Stimulated activated CD4-positive, alpha-beta T cell treated with anti-CD3 and anti-CD28 coated beads, TNF-alpha, amount 100 ng/mL, for 48 hours (primary cell): ENCODE measurements at places on chromosomes 7 and 10.

DNA sequence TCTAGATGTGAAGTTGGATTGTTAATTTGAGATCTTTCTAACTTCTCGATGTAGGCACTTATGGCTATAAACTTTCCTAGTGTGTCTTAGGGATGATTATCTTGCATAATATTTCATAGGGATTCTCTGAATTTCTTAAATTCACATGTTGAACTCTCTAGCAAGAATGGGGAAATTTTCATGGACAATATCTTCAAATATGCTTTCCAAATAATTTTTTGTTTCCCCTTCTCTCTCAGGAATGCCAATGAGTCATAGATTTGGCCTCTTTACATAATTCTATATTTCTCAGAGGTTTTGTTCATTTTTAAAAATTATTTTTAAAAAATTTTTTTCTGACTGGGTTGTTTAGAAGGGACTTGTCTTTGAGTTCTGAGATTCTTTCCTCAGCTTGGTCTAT is 68.9 kb downstream of the MGAM2 start:
- DNase-seq = no peak

DNA sequence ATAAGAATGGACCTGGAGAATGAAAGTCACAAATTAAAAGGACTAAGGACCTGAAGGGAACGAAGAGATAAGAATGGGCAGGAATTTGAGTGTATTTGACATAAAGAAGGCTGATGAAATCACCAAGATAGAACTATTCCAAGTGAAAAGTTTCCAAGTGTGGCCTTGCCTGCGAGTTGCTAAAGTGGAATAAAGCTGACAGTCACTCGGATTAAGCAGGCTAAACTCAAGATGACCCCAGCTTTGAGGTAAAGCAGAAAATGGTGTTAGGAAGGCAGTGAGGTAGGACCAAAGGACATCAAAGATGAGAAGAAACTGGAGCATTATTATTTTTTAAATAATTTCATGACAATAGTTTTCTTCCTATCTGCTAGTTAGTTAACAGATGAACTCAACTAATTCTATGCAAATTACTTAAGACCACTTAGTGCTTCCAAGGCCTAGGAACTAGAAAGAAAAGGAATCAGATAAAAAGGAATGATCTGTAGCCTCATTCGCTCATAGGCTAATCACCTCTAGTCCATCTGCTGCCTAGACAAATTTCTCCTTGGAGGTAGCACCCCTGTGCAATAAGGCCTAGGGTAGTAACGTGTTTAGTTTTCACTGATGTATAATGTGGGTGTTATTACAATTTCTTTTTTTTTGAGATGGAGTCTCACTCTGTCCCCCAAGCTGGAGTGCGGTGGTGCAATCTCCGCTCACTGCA is 34.5 kb downstream of the EZH2 start:
- no peak for DNase-seq

DNA sequence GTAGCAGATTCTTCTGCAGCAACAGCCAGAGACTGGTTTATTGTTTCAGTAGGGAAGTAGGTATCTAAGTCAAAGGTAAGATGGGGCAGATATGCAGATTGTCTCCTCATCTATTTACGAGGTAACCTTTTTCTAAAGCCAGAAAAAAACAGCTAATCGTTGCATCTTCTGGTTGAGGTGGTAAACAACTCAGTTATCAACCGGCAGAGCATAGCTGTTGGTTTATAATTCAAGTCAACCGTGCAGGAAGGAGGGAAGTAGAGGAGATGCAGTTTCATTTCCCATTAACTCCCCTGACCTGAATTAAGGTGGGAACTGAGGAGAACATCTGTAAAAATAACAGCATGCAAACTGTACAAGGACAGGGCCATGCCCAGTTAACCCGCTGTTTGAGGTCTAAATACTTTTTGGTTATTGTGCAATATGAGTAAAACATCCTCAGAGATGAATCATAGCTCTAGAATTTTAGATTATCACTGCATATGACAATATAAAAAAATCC is 156.5 kb upstream of the ITGB1 start:
- DNase-seq = no peak

GRCh38 chr10:34862892-34863291 is 47.8 kb upstream of the PARD3 start:
- no peak for DNase-seq

- no peak for DNase-seq
These were observed 44.5 kb downstream of the HSPA12A start for GRCh38 chr10:116697816-116698215.

DNA sequence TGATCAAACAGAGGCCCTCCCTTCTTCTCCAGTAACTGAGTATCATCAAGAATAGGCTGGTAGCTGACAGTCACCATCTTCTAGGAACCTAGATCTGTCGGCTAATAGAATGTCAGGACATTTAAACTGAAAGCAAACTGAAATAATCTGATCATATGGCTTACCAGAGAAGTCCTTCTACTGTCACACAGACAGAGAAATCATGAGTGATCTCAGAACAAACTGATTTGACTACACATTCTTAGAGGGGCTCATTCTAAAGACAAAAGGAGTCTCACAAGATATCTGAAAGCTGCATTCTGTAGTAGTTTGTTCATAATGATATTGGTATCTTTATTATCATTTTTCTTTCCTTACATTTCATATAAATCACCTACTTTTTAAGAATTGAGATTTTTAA is 130.9 kb upstream of the ADCY1 start:
- no peak for DNase-seq

DNA sequence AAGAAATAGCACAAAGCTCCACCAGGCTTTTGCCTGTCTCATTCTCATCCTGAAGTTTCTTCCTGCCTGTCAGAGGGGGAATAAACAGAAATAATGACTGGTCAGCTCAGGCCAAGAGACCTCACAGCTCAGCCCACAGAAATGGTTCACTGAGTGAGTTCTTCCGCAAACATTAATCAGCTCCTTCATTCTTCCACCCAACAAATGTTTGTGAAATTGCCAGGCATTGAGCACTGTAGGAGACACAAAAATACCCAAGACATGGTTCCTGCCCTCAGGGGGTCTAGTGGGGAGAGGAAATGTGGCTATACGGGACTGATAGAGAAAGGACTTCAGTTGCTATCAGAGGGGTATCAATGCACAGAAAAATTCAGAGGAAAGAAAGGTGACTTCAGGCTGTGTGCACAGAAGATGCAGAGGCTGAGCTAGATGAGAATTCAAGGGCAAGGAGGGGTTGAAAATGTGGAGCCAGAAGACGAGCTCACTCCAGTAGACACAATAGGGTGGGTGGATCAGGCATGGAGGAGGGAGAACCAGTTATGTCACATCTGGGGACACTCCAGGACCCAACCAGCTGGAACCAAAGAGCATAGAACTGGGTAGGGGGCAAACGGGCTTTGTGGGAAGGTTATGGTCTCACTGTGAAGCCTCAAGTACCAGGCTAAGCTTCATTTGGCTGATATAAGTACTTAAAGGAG is 20.9 kb downstream of the MYOF start:
- no peak for DNase-seq

DNA sequence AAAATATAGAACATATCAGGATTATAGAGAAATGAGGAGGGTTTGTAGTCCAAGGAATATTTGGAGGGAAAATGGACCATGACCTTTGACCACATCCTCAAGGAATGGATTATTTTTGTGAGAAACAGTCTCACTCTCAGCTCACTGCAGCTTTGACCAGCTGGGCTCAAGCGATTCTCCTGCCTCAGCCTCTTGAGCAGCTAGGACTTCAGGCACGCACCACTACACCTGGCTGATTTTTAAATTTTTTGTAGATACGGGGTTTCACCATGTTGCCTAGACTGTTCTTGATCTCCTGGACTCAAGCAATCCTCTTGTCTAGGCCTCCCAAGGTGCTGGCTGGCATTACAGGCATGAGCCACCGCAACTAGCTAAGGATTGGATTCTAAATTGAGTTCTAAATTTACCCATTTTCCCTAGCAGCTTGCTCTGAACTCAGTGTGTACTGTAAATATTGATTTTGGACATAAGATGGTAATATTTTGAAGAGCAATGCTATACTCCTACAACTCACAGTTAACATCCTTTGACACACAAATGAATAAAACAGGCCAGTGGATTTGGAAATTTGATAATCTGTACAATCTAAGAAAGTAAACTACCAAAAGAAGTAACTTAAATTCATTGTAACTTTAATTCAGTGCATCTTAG is 73.8 kb downstream of the TET1 start:
- no peak for DNase-seq
